ENCODE measurements at places on chromosomes 13 and 19. TPM values are rescaled to one million over a fixed set of nuclear protein-coding genes. Genes with fewer than 3 reads are reported as not detected.

The ZNF878 gene
- total RNA-seq = not detected

The PRTN3 gene
- total RNA-seq = not detected

The LRG1 gene
- not detected for total RNA-seq

The ZNF724 gene
- total RNA-seq = 0.43 TPM

The RASGRP4 gene
- total RNA-seq = not detected

The ADGRE3 gene
- total RNA-seq = not detected

The LILRA1 gene
- total RNA-seq = not detected

The S1PR4 gene
- 0.58 TPM for total RNA-seq

The ZNF20 gene
- 20.8 TPM for total RNA-seq

The PSG2 gene
- total RNA-seq = not detected

The SMIM44 gene
- not detected for total RNA-seq

The ZNF177 gene
- total RNA-seq = 0.17 TPM

The PABPC3 gene
- not detected for total RNA-seq

The LILRB2 gene
- not detected for total RNA-seq

The SRRM5 gene
- not detected for total RNA-seq

The BRCA2 gene
- total RNA-seq = 4.4 TPM

The SLC10A2 gene
- total RNA-seq = not detected

The CCNA1 gene
- total RNA-seq = 8.1 TPM

The IGFL2 gene
- not detected for total RNA-seq

The THSD8 gene
- total RNA-seq = not detected

The ZNF283 gene
- total RNA-seq = 3.6 TPM

The ZNF135 gene
- total RNA-seq = 2.5 TPM

The PDE4A gene
- total RNA-seq = 3.6 TPM

The TGFBR3L gene
- total RNA-seq = not detected

The EFNA2 gene
- not detected for total RNA-seq

The COL5A3 gene
- not detected for total RNA-seq

The ZNF93 gene
- total RNA-seq = 9.0 TPM

The IL17D gene
- 0.12 TPM for total RNA-seq

The ZSCAN4 gene
- not detected for total RNA-seq

The RFPL4AL1 gene
- not detected for total RNA-seq

The CIC gene
- total RNA-seq = 13.6 TPM

The FOXA3 gene
- total RNA-seq = 0.14 TPM

The ZNF844 gene
- total RNA-seq = 0.24 TPM

Data from Caki2 (cell line).